ENCODE measurements at places on chromosomes 16 and 17.

- DNase-seq, result no peak
Observed at GRCh38 chr17:9072696-9073339, 51.5 kb downstream of the NTN1 start.

DNA sequence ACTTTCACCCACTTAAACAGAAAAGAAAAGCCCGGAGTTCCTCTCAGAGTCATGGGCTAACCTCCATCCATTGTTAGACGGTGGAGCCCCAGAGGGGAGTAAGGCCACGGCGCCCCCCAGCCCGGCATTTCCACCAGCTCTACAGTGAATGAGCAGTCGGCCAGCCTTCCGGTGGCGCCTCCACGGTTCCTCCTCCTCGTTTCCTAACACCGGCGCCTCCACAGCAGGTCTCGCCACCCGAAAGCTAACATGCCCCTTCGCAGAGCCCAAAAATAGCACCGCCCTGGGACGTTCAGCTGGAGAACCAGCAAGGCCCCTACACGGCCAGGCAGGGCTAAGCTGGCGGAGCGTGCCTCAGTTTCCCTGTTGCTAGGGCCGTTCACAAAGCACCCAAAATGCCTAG lies 858 bp downstream of the MMD start:
- peak; percentile 7 for DNase-seq

GRCh38 chr17:12519956-12520594 lies 145.6 kb upstream of the MYOCD start:
- no peak for DNase-seq

- DNase-seq, result no peak
Observed at GRCh38 chr17:71486261-71486660, 634.6 kb upstream of the SOX9 start.

DNA sequence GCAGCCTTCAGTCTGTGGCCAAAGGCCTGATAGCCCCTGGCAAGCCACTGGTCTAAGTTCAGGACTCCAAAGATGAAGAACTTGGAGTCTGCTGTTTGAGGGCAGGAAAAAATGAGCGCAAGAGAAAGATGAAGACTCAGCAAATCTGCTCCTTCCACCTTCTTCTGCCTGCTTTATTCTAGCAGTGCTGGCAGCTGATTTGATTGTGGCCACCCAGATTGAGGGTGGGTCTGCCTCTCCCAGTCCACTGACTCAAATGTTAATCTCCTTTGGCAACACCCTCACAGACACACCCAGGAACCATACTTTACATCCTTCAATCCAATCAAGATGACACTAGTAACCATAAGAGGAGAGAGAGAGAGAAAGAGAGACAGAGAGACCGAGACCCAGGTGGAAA lies 127.6 kb downstream of the UTP18 start:
- DNase-seq, result no peak

DNA sequence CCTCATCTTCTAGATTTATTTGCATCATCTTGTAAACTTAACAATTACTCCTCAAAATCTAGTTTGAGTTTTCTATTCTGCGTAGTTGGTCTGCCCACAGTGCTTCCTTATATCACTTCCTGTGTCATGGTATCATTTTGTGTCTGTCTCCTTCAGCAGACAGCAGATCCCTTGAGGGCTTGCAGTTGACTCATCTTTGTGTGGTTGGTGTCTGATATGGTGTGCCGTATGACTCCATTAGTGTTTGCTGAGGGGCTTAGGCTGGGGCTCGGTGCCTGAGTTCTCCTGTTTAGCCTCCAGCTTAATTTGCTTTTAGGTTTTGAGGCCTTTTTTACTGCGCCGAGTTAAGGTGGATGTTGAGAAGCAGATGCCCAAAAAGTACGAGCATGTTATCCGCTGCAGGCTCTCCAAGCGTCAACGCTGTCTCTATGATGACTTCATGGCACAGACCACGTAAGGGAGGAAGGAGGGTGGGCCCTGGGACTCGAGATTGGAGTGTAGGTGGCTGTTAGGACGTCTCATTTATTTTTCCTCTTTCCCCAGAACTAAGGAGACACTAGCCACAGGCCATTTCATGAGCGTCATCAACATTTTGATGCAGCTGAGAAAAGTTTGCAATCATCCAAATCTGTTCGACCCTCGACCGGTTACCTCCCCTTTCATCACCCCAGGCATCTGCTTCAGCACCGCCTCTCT lies 16.9 kb downstream of the SRCAP start:
- DNase-seq, result no peak

GRCh38 chr17:29596811-29597210 lies 3.9 kb downstream of the ANKRD13B start:
- no peak for DNase-seq

- peak; percentile 63 for DNase-seq
Observed at GRCh38 chr17:4945176-4945943, 3.0 kb downstream of the PFN1 start.

DNA sequence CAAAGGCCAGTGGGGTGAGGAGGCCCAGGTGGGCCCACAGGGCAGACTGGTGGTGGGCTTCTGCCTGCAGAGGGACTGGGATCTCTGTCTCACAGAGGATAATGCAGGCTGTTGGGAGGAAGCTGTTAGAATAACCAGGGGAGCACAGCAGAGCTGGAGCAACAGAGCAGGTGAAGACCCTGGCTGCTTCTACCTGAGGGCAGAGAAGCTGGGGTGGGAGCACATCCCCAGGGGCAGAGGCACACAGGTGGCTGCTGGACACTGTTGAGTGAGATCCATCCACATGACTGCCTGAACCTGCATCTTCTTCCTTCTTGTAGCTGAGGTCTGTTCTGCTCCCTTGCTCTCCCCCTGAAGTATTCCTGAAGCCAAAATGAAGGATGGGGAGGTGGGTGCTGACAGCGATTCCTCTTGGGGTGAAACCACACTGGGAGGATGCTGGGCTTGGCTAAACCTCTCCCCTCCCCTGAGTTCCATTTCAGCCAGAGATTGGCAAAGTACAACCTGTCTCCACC lies 1725.0 kb downstream of the TP53TG3F start:
- DNase-seq, result no peak

- no peak for DNase-seq
Observed at GRCh38 chr16:6484935-6485334, 847.7 kb upstream of the RBFOX1 start.

DNA sequence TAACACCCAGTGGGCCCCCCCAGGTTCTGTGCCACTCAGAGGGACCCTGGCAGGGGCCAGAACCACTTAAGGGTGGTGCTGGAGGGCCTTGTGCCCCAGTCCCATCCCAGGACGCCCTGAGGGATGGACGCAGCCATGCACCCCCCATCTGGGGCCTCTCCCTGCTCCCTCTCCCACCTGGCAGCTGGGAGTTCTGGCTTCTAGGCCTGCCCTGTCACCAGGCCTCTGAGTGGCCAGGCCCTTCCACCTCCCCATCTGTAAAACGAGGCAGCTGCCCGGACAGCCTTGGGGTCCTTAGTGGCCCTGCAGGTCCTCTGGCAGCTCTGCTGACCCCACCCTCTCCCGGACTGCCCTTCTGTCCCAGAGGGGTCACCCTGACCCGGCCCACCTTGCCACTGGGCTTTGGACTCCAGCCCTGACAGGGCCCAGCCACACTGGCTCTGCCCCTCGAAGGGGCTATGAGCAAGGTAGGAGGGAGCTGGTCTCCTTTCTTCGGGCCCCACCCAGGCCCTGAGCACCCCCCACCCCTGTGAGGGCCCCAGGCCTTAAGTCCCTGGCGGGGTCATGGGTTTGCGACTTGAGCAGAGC lies 12.3 kb downstream of the PAM16 start:
- DNase-seq, result no peak

- no peak for DNase-seq
Observed at GRCh38 chr16:12228602-12229499, 252.3 kb downstream of the SNX29 start.

Data from stimulated activated CD8-positive, alpha-beta memory T cell treated with anti-CD3 and anti-CD28 coated beads, Interleukin-2, amount 100 ng/mL, for 1 hour (primary cell).